ENCODE measurements at places on chromosomes 3 and 15.

GRCh38 chr15:71472566-71472965 is 337.8 kb upstream of the NR2E3 start:
- no peak for DNase-seq

DNA sequence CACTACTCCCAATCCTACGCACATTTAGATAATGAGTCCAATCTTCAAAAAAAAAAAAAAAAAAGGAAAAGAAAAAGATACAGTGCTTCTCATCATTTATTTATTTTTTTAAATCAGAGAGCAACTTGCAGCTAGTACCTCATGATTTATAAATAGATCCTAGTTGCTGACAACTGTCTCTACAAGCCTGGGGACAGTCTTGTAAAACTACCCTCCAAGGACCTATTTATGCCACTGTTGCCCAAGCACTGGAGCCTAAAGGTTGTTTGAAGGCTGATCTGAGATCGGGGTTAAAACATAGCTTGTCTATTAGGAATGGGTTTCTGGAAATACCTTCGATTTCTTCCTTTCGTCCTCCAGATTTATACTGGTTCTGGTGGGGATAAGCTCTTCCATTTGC is 14.7 kb downstream of the GABRR3 start:
- DNase-seq, result no peak

GRCh38 chr3:124298951-124299350 is 307.0 kb upstream of the ROPN1 start:
- no peak for DNase-seq

DNA sequence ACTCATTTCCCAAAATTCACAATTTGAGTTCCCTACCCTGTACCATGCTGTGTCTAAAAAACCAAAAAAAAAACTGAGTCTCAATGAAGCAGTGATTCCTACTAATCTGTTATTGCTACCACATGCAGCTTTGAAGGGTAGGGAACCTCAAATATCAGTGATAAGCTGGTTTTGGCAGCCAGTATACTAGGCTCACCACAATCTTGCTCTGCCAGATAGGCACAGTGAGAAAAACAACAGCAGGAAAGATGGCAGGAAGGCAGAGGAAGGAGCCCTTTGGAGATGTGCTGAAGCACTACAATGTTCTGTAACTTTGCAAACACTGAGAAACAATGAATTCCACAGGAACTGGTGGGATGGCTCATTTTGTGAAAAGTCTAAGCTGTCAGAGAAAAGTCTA is 96.9 kb upstream of the UBP1 start:
- DNase-seq, result no peak

DNA sequence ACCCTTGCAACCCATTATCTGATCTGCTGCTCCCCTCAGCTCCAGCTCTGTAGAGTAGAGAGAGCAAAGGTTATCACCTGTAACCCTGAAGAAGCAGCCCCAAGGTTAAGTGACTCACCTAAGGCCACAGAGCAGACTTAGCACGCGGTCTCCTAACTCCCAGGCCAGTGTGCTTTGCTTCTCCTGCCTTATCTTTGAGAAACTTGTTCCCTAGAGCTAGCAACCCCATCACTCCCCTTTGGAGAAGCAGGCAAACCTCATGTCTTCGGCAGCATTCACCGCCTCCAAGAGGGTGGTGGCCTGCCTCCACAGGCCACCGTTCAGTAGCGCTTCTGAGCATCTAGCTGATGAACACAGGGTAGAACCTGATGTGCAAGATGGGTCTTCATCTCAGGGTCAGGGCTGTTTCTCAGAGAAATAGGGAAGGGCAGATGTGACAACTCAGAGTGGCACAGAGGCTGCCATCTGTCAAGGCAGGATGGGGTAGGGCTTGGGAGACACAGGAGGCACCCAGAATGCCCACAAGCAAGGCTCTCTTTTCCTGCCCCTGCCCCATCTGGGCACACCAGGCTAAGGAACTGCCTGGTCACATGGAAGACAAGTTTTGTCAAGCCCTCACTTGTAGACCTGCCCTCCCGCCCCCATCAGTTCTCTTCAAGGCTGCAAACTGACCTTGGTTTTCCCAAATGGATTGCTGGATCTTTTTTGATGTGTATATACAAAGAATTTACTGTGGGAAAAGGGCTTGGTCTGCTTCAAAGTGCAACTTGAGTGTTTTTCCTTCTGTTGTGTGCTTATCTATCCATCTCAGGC is 34.9 kb upstream of the CLK3 start:
- no peak for DNase-seq

DNA sequence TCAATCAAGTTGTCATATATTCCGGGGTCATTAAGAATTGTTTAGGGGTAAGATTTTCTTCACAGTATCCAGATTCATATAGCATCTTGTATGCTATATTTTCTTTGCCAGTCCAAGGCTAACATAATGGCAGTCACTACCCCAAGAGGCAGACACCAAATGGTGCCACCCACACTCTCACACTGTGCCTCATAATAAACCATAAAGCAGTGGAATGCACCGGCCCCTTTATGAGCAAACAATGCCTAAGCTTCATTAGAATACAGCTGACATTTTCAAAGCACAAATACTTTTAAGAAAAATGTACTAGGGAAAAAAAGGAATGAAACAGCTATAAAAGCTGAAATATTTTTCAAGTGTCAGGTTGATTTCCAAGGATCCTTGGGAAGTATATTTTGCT is 121.6 kb downstream of the TFDP2 start:
- DNase-seq, result no peak

GRCh38 chr3:126733061-126733430 is 29.0 kb downstream of the CHCHD6 start:
- no peak for DNase-seq

GRCh38 chr3:123682781-123683504 is 98.1 kb upstream of the HACD2 start:
- no peak for DNase-seq

- no peak for DNase-seq
Measured at GRCh38 chr3:44576613-44577012, 8.2 kb upstream of the ZNF660 start.

GRCh38 chr15:93719921-93720351 is 511.4 kb upstream of the MCTP2 start:
- DNase-seq, result no peak

- no peak for DNase-seq
Measured at GRCh38 chr3:196207159-196207832, 3.9 kb downstream of the ZDHHC19 start.

- DNase-seq, result no peak
Measured at GRCh38 chr15:95013381-95013780, 782.0 kb downstream of the MCTP2 start.

- no peak for DNase-seq
Measured at GRCh38 chr3:87186608-87187159, 40.4 kb upstream of the CHMP2B start.

DNA sequence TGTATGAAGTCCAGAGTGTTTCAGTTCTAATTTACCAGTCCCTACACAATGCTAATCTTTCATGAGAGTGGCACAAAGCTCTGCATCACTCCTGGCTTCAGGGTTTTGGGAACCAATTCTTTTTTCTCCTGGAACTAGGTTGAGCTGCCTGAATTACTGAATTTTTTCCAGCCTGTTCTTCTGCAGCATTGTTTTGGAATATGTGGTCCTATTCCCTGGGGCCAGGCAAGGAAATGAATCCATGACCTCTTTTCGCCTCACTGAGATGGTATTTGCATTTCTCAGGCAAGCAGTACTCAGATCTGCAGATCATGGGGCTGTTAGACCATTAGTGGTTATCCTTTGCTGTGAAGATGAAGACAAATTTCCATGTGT is 25.6 kb upstream of the GPR171 start:
- DNase-seq, result no peak
